Anterior cingulate cortex (tissue), 58 donors: ENCODE measurements at places on chromosomes 16 and 17.

- DNase-seq, result no peak
Observed at GRCh38 chr16:83247767-83248372, 559.9 kb upstream of the HSBP1 start.

DNA sequence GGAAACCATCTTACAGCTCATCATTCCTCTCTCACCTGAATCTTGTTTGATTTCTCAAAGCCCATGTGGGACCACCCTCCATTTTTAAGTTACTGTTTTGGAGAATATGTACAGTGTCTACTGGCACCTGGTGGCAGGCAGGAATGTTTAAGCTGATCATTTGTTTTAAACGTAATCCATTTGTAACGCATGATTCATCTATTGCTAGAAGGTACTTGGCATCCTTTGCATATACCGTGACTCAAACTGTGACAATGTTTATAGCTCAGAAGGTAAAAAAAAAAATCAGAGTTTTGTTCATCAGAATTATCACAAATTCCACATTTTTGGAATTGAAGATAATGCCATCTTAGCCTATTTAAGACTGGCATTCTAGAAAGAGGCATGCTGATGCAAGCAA lies 1007.5 kb upstream of the EEF2KMT start:
- DNase-seq, result no peak

DNA sequence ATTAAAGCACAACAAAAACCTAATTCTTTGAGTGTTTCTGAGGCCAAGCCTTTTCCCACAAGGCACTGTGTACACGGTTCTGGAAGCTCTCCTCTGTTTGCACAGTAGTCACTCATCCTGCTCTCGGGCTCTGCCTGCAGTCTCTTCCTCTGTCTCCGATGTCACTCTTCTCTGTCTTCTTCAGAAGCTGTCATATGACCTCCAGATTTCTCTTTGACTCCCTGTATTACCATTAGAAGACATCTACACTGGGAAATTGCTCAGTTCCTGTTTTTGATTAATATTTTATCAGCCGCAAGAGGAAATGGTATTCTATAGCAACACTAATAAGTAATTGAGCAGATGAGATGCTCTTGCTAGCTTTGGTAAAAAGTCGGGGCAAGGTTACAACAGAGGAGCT lies 422.9 kb downstream of the WWOX start:
- DNase-seq, result no peak

DNA sequence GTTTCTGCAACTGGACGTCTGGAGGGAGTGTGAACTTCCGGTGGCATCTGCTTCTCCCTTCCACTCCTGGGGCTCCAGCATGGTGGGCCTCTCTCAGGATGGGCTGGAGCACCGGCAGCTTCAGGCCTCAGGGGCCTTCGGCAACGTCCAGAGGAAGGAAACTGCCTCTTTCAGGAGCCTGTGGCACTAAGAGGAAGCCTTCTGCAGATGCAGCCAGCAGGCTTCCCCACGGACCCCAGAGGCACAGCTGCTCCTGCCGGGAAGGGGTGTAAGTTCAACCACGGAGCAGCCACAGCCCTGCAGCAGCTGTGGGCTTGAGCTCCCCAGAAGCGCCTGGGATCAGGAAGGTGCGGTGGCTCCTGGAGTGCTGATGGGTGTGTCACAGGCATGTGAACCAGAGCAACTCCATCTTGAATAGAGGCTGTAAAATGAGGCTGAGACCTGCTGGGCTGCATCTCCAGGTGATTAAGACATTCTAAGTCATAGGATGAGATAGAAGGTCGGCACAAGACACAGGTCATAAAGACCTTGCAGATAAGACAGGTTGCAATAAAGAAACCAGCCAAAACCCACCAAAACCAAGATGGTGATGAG lies 50.8 kb upstream of the KLHDC4 start:
- DNase-seq, result no peak

DNA sequence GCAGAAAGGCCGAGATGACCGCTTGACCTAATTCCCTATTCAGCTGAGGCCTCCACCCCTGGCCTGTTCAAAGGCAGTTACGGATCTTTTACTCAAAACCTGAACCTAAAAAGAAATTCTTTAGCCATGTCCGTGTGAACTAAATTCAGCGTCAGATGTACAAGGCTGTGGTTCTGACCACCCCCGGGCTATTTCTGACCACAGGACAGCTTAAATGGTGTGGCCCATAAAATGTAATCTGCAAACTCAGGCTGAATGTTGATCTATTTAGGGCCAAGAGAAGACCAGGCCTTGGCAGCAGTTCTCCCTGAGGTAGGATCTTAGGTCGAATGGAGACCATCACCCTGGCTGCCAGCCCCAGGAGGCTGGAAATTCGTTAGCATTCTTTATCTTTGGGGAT lies 485.5 kb downstream of the WWOX start:
- DNase-seq, result no peak

DNA sequence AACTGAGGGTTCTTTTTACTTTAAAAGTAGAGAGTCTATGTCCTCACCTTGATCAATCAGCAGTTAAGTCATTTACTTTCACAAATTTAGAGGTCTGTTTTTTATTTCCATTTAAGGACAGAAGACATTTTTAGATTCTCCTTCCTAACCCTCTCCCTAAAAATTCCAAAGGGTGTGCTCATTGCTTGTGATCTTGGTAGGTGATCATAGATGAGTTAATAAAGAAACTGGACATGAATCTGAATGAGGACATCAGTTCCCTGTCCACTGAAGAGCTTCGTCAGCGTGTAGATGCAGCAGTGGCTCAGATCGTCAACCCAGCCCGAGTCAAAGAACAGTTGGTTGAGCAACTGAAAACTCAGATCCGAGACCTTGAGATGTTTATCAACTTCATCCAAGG lies 8.8 kb downstream of the RUNDC1 start:
- no peak for DNase-seq

DNA sequence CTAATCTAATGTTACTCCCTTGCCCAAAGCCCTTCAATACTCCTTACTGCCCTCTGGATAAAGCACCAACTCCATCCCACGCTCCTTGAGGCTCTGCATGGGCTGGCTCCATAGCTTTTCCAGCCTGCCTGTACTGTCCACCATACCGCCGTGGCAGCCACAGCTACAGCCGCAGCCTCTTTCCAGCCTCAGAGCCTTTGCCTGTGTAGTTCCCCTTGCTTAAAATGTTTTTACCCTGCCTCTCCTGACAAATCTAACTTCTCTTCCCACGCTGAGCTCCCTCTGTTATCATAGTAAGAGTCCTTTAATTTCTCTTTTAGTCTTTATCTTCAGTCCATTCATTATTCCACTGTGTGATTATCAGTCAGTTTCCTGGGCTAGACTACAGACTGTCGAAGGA lies 22.0 kb downstream of the TEX14 start:
- no peak for DNase-seq

DNA sequence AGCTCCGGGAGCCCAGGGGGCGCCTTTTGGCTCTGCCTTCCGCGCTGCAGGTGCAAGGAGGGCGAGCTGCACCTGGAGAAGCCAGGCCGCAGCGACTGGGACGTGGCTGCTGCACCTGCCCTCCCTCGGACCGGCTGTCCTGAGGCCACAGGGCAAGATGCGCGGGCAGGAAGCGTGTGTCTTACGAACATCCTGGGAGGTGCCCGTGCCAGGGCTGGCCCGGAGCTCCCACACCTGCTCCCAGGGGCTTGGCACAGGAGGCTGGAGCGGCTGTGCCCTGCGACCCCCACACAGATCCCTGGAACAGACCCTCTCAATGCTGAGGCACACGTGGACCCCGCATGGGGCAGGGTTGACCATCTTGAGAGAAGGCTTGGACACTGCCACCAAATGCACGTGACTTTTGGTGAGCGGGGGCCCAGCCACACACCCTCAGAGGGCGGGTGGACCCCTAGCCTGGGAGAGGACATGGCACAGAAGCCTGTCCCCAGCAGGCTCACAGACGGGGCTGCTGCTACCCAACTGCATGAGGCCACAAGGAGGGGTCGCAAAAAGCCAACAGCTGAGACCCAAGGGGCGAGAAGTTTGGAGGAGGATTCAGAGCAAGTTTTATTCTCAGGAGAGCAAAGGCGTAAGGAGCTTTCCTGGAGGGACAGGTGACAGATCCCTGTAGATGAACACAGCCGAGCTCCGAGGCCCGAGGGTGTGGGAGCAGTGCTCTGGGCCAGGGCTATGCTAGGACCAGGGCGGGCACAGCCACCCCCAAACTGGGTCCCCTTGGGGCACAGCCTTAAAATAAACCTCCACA lies 11.4 kb downstream of the NDUFAF8 start:
- DNase-seq, result no peak

DNA sequence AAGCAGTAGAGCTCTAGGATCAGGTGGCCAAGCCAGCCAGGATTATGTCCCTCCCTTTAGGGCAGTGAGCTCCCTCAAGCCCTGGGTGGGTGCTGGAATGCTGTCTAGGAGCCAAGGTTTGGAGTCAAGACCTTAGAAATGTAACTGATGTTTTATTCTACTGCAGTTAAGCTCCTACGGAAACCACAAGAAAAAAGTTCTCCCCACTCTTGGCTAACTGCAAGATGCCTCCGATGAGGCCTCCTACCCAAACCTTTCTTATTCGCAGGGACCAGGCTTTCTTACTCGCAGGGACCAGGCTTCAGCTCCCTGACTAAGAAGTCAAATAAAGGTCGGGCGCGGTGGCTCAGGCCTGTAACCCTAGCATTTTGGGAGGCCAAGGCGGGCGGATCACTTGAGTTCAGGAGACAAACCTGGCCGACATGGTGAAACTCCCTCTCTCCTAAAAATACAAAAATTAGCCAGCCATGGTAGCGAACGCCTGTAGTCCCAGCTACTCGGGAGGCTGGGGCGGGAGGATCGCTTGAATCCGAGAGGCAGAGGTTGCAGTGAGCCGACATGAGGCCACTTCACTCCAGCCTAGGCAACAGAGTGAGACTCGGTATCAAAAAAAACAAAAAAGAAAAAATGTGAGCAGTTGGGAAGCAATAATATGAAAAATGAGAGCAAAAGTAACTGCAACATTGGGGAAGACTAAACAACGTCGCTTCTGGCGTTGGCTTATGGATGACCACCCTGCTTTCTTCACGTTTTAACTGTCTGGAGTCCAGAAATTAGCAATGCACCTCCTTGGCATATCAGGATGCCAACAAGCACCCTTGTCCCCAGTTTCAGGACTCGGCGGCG lies 31.7 kb upstream of the ARL4D start:
- DNase-seq, result no peak

GRCh38 chr17:60161598-60162330 lies 12.0 kb downstream of the CA4 start:
- DNase-seq, result no peak

DNA sequence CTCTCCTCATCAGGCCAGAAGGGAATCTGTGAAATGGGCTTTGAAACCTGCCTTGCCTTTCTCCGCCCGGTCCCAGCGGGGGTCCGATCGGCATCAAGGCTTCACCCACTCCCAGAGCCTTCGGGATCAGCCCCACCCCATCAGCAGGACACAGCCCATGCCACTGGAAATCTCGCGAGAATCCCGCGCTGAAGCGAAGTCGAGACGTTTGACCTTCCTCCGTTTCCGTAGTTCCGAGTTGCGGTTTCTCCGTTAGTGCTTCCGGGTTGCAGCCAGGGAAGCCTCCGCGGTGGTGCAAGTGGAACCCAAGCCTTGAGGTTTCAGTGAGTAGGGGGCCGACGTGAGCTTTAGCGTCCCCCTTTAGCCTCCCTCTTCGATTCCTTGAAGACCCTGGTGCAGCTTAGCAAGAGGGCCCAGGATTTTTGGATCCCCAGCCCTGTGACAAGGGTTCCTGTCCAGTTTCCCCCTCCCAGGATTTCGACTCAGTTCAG lies at the start of gene COASY:
TSS of gene COASY (plus strand) at position 252 of the 491 bp plus-strand sequence. CDS start 475 bp downstream, outside the sequence.
- DNase-seq, result peak; percentile 94

DNA sequence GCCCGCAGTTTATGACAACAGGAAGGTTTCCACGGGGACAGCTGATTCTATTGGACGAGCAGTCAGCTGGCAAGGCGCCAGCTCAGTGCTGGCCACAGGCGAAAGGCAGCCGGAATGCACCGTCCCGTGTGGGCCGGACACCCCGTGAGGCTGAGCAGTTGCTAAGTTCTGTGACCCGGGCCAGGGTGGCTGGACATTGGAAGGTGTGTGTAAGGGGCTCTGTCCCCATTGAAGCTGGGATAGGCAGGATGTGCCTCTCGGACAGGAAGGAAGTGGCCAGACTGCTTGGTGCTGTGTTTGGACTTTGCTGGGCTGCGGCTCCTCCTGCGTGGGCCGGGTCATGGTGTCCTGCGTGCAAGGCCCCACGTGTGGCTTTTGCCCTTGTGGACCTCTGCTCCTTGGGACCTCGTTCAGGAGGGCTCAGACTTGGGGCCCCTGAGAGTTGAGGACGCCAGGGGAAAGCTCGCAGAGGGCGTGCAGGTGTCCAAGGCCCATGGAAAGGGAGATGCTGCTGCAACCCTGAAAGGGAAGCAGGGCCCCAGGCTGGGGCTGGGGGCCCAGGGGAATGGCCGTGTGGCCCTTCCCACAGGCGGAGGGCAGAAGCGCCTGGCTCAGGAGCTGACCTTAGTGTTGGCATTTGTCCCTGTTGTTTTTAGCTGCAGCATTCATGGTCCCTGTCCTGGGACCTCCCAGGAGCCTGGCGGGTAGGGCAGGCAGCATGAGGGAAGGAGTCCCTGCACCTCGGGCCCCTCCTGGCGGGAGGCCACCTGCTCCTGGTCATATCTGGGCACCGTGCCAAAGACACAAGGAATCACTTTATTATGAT lies 10.0 kb downstream of the BAIAP2 start:
- no peak for DNase-seq

DNA sequence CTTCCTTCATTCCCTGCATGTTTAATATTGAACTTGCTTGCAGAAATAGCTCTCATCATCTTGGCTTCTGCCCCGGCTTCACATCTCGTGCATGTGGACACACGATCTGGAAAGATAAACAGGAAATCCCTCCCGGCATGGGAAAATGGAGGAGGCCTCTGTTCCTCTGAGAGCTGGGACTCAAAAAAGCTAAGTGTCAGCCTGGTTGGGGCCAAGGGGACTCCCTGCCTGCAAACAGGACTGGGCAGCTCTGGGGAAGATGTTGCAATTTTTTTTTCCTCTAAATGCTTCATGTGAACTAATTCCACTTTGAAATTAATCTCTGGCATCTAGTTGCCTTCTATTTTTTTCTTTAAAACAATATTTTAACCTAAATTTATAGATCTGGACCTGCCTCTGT lies 24.8 kb downstream of the ITPRIPL2 start:
- DNase-seq, result no peak

- no peak for DNase-seq
Observed at GRCh38 chr16:2035431-2036199, 8.9 kb downstream of the NHERF2 start.

GRCh38 chr16:74742051-74742481 lies 32.6 kb downstream of the FA2H start:
- no peak for DNase-seq

DNA sequence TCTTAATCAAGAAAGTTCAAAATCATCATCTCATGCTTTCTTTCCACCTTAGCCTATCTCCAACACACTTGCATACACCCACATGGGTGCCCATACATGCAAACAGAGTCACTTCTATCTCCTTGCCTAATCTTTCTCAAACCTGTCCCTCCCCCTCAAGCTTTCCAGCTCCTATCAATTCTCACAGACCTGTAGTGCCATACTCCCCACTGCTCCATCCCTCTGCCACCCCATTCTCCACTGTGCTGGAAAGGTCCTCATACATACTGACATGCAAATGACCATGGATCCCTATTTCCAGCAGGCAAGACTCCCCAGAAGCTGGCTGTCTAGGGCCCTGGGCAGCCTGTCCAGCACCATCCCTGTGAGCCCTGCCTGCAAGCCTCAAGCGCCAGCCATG lies 320.4 kb upstream of the CCL2 start:
- DNase-seq, result no peak
